ENCODE measurements at places on chromosomes 16 and 17. TPM values are rescaled to one million over a fixed set of nuclear protein-coding genes. Genes with fewer than 3 reads are reported as not detected.

Gene CACNG3
- total RNA-seq: not detected

Gene AANAT
- total RNA-seq: not detected

Gene NXPH3
- total RNA-seq: 0.22 TPM

Gene NAGS
- 1.4 TPM for total RNA-seq

Gene GSG1L
- not detected for total RNA-seq

Gene SHISA9
- total RNA-seq: under 0.01 TPM

Gene ADGRG1
- 1.4 TPM for total RNA-seq

Gene LLGL2
- total RNA-seq: 0.57 TPM

Gene GAST
- total RNA-seq: not detected

Gene CLEC10A
- not detected for total RNA-seq
